ENCODE measurements at places on chromosomes 5 and 9.

- DNase-seq: no peak
Measured at GRCh38 chr5:119070578-119070827, 384 bp upstream of the DMXL1 start.

- no peak for DNase-seq
Measured at GRCh38 chr5:81854485-81854884, 103.6 kb upstream of the SSBP2 start.

DNA sequence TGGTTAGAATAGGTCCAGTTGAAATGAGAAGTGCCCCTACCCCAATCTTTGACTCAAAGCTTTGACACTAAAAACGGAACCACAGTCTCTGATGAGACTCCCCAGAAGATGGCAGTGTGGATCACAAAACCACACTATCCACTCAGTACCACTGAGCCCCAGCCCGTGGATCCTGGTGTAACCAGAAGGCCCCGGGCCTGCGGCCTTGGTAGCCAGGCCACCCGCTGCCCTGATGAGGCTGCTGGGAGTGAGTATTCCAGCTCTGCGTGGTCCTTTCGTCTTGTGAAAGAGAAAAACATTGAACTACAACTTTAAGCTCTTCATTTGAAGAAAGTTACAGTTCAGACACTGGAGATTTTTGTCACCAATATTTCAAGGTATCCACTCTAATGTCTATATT is 42.2 kb upstream of the FBP1 start:
- DNase-seq: peak; percentile 45

GRCh38 chr9:135120249-135120648 is 32.8 kb downstream of the OLFM1 start:
- DNase-seq: no peak

GRCh38 chr5:113723021-113723420 is 209.5 kb downstream of the YTHDC2 start:
- no peak for DNase-seq

GRCh38 chr5:147949711-147950573 is 43.6 kb upstream of the C5orf46 start:
- DNase-seq: no peak

- DNase-seq: no peak
Measured at GRCh38 chr5:90865180-90865579, 306.6 kb downstream of the ADGRV1 start.

DNA sequence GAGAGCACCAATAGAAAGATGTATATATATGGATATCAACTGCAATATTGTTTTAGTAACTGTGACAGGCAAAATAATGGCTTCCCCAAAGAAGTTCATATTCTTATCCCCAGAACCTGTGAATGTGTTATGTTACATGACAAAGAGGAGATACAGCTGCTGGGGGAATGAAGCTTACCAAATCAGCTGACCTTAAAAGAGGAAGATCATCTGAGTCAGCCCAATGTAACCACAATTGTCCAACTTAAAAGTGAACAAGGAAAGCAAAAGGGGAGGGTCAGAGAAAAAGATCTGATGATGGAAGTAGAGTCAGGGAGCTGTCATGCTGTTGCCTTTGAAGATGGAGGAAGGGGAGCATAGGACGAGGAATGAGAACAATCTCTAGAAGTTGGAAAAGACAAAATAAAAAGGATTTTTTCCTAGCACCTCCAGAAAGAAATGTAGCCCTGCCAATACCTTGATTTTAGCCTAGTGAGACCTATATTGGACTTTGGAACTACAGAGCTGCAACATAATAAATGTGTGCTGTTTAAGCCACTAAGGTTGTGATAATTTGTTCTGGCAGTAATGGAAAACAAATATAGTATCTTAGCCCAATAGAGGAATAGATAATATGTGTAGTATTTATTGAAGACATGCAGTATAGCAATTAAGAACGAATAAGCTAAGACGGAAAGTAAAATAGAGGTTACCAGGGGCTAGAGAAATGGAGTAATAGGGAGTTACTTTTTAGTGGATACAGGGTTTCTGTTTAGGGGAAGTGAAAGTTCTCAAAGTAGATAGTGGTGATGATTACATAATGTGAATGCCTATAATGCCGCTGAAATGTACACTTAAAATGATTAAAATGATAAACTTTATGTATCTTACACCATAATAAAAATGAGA is 115.9 kb downstream of the PIK3R1 start:
- no peak for DNase-seq

DNA sequence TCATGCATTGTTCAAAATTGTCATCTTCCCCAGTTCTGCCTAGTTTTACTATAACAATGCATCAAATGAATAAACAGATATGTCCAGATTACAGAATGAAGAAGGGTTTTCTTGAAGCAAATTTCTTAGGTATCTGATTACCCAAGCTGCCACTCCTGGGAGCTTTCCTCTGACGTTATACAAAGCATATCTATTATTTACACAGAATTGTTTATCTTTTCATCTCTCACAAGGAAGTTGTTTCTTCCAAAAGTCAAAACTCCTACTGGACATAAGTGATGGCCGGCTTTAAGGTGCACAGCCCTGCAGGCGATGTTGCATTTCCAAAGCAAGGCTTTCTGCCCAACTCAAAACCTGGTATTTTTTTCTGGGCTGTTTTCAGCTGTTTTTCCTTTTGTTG is 73.4 kb upstream of the ANKH start:
- DNase-seq: no peak

GRCh38 chr9:130912932-130913598 is 16.5 kb upstream of the QRFP start:
- DNase-seq: no peak

- DNase-seq: no peak
Measured at GRCh38 chr5:68548959-68549676, 333.6 kb downstream of the PIK3R1 start.

DNA sequence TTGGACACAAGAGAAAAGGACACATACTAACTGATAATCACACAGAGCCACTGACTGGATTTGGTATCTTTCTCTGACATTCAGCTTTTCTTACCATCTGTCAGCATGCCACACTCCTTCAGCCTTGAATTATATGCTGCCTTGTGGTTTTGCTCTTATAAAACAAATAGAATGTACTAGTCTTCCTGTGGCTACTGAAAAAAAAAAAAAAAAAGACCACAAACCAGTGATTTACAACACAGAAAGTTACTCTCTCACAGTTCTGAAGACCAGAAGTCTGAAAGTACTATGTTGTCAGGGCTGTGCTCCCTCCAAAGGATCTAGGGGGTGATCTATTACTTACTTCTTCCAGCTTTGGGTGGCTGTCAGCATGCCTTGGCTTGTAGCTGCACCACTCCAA is 82.3 kb downstream of the THBS4 start:
- DNase-seq: no peak

Measured in GM04503 (cell line).